ENCODE measurements at places on chromosomes 1 and 21.

DNA sequence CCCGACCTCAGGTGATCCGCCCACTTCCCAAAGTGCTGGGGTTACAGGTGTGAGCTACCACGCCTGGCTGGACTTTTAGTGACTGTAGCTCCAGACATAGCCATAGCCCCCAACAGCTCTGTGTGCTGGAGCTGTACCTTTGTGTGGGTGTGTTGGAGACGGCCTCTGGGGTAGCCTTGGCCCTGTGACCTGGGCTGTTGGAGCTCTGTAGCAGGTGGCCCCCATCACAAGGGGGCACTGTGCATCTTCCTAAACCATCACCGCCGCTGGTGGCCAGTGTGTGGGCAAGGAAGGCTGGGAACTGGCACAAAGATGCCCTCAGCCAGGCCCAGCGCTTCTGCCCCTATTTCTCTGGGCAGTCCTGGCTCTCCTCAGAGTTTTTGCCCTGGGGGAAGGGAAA lies 38.4 kb upstream of the FOXO6 start:
- peak; percentile 56 for DNase-seq

GRCh38 chr1:224067621-224068457 lies 46.1 kb upstream of the FBXO28 start:
- no peak for DNase-seq

DNA sequence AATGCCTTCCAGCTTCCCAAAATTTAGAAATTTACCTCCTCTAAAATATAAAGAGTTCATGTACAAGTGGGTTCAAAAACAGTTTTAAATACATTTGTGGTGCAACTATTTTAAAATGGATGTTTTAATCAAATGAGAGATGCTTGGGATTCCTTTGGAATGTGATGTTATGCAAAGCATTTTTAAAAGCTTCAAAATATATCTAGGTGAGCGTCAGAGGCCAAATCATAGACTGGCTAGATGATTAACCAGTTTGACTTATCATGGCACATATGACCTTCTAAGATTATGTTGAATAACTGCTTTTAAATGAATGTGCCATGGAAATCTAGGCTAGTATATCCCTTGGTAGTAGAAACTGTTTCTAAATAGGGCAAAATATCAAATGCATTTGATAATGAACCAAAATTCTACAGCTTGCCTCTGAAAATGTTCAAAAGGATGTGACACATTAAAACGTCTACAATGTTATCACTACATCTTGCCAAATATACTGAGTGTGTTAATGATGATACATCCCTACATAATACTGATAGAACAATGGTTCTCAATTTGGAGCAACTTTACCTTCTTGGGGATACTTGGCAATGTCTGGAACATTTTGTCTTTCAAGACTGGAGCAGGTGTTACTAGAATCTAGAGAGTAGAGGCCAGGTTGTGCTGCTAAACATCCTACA lies 650.9 kb upstream of the ADGRL2 start:
- DNase-seq: no peak

- peak; percentile 93 for DNase-seq
Observed at GRCh38 chr1:176073524-176074157, 133.4 kb downstream of the COP1 start.

GRCh38 chr1:202056644-202057334 lies 46.4 kb downstream of the ELF3 start:
- DNase-seq: no peak

- DNase-seq: no peak
Observed at GRCh38 chr1:16067127-16067768, 6.2 kb downstream of the FAM131C start.

GRCh38 chr1:208182880-208183645 lies 61.1 kb downstream of the PLXNA2 start:
- DNase-seq: no peak

DNA sequence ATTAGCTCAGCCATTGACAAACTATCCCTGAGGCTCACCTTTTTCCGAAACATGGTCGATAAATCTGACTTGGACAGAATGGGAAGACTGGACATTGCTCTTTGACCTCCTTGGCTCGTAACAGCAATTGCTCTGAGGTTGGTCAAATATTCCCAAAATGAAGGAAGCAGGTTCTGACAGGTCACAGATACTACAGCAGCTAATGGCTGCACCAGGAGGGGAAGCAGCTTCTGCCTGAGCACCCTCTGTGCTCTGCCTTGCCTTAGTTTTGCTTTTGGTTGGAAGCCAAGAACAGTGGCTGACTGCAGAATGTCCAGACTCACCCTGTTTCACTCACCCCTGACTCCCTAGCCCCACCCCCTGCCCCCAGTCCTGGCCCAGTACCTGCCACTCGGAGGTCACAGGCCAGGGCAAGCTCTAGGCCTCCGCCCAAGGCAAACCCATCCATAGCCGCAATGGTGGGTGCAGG lies 15.4 kb downstream of the ECHDC2 start:
- DNase-seq: no peak

DNA sequence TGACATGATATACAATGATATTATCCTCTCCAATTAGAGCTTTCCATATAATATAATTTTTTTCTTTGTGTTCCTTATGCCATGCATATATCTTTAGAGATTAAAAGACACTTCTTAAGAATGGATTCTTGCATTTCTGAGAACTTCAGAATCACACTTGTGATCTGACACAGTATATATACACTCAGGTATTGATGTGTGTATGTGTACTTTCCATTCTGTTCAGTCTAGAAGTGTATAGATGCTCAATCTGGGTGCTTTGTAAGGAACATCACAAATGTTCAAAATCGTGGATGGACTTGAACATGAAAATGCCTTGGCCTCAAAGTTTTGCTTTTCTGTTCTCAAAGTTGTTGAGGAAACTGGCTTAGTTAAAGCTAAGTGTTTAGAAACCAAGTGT lies 102.7 kb downstream of the FGGY start:
- no peak for DNase-seq

DNA sequence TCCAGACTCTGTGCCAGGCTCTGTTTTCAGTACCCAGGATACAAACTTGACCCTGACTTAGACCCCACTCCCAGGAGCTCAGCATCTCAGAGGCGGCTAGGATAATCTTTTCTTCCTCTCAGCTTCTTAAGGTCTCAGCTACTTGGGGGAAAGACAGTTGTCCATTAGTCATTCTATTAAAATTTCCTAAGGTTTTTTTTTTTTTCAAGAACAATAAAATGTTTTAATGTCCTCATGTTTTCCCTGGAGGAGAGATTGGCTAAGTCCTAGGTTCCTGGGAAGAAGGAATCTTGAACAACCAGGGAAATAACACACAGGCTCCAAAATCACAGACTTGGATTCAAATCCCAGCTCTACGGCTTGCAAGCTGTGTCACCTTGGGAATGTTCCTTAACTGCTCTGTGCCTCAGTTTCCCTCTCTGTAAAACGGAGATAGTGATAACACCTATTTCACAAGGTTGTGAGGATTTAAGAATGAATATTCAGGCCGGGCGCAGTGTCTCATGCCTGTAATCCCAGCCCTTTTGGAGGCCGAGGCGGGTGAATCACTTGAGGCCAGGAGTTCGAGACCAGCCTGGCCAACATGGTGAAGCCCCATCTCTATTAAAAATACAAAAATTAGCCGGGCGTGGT lies 33.0 kb downstream of the CDK18 start:
- DNase-seq: no peak

DNA sequence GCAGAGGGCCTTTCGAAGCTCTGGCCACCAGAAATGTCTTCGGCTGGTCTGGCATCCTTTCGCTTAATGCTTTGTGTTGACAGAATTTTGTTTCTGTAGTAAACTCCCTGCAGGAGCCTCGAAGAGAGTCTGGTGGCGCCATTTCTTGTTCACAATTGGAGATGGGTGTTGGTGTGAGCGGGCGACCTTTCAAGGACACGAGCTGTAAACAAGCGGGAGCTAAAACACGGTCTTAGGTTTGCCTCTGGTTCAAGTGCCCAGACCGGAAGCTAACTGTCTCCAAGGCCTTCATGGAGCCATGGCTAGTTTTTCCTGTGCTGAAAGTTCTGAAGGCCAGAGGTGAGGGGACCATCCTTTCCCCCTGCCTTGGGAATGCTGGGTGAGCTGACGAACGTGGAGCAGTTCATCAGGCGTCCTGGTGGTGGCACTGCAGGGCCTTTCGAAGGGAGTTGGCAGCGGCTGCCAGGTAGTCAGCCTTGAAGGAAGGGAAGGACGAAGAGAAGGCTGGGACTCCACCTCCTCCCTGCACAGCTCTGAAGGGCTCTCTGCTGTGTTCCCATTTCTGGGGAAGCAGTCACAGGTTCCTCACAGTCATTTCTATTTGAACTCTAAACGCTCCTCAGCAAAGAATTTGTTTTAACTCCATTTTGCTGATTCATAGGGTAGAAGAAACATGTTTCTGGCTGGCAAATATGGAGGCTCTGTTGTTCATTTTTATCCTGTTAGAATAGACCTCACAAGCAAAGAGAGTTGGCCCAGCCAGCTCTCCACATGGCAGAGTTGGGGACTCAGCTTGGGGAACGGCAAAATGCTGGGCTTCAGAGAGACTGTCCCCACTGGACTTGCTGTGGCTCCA lies 35.2 kb downstream of the URB2 start:
- DNase-seq: peak; percentile 80

DNA sequence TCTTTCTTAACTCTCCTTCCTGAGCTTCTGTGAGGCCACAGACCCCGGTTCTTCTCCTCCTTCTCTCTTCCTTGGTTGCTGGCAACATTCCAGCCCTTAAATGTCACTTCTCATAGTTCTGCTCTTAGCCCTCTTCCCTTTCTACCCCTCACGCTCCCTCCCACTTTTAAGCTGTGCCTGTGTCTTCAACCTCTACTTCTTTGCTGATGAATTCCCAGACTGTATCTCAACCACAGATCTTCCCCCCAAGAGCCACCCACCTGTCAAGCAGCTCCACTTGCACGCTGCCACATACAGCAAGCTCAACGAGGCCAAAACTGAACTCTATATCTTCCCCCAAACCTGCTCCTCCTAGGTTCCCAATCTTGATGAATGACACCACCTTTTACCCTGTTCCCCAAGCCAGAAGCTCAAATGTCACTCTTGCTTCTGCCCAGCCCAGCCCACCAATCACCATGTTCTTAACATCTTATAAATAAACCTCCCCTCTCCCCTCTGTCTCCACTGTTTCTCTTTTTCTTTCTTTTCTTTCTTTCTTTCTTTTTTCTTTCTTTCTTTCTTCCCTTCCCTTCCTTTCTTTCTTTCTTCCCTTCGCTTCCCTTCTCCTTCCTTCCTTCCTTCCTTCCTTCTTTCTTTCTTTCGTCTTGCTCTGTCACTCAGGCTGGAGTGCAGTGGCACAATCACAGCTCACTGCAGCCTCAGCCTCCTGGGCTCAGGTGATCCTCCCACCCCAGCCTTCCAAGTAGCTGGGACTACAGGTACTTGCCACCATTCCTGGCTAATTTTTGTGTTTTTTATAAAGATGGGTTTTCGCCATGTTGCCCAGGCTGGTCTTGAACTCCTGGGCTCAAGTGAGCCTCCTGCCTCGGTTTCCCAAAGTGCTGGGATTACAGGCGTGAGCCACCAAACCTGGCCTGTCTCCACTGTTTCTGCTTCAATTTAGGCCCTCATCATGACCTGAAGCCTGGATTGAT lies 19.8 kb upstream of the PTP4A2 start:
- DNase-seq: no peak

GRCh38 chr1:116415699-116416533 lies 42.9 kb downstream of the ATP1A1 start:
- no peak for DNase-seq

GRCh38 chr1:88973520-88974137 lies 18.8 kb downstream of the KYAT3 start:
- no peak for DNase-seq

GRCh38 chr1:3492545-3493246 lies 38.2 kb downstream of the ARHGEF16 start:
- no peak for DNase-seq

DNA sequence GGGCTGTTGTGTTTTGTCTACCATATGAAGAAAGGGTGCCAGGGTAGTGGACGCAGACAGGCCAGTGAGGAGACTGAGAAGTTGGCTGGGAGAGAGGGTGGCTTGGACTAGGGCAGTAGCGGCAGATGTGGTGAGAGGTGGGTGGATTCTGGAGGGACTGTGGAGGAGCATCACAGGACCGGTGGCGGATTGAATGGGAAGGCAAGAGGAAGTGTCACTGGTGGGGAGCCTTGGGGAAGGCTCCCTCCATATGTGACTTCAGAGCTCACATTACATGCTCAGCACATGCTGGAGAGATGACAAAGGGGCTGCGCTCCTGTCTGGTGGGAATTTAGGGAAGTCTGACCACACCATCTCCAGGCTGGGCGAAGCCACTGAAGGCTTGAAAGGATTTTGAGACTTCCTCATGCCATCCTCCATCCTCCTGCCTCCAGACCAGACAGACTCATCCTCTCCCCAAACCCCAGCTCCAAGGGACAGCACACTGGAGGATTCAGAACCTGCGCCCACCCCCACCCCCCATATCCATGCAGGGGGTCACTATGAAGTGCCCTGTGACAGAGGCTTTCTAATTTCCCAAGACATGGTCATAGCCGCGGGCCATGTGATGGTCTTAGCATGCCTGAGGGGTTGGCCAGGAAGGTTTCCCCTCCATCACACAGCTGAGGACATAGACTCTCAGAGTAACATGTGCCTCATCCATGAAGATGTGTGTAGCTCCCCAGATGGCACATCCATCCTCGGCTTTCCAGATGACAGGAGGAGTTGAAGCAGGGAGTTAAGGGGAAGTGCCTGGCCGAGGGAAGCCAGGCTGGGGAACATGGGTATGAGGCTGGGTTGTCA lies 138.8 kb upstream of the WNT4 start:
- DNase-seq: no peak

GRCh38 chr1:186195377-186195931 lies 179.6 kb downstream of the TPR start:
- DNase-seq: no peak

DNA sequence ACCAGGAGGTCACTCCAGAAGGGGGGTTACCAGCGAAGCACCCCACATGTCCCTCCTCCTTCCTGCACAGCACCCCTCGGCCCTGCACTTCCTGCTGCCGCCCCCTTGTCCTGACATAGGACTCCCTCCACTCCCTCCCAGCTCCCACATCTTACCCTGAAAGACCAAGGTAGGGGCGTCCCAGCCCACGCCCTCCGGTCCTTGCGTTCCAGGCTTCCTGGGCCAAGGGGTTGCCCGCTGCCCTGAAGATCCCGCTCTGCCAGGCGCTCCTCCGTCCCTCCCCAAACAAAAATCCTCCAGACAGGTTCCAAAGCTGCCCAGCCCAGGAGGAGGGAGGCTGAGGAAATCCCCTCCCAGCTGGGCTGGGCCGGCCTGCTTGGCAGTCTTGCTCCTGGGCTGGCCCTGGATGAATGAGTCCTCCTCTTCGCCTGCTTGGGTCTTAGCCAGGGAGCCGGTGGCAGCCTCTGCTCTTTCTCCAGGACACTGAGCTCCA lies at the start of gene RHBDL2:
TSS of gene RHBDL2 (minus strand) at position 304 of the 493 bp plus-strand sequence. CDS start 22,618 bp downstream, outside the sequence.
- DNase-seq: no peak

GRCh38 chr21:38151021-38151645 lies 105.7 kb upstream of the KCNJ15 start:
- no peak for DNase-seq

GRCh38 chr1:209557221-209557620 lies 26.3 kb upstream of the CAMK1G start:
- no peak for DNase-seq

- no peak for DNase-seq
Observed at GRCh38 chr1:161727256-161727924, 6.0 kb downstream of the FCRLB start.

- peak; percentile 50 for DNase-seq
Observed at GRCh38 chr1:184504040-184504954, 117.5 kb downstream of the C1orf21 start.
